ENCODE measurements at places on chromosomes 12 and 14.

DNA sequence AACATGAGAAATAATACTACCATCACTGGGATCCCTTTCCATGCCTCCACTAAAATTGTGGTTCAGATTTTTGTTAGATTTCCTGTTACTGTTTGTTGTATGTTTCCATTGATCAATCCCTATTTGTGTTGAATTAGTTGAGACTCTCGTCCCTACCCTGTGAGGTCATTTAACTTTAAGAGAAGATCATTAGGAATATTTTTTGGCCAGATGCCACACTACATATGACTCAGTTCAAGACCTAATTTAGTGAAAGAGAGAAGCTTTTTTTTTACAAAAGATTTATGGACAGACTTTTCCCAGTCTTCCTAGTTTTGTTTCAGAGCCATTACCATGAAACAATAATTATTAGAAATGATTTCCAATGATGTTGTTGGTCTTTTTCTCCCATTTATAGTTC is 35.5 kb downstream of the CPSF6 start:
- DNase-seq = no peak

- no peak for DNase-seq
Measured at GRCh38 chr12:95473231-95473883, 595 bp upstream of the METAP2 start.

GRCh38 chr12:132899033-132899432 is 11.6 kb upstream of the CHFR start:
- DNase-seq = no peak

DNA sequence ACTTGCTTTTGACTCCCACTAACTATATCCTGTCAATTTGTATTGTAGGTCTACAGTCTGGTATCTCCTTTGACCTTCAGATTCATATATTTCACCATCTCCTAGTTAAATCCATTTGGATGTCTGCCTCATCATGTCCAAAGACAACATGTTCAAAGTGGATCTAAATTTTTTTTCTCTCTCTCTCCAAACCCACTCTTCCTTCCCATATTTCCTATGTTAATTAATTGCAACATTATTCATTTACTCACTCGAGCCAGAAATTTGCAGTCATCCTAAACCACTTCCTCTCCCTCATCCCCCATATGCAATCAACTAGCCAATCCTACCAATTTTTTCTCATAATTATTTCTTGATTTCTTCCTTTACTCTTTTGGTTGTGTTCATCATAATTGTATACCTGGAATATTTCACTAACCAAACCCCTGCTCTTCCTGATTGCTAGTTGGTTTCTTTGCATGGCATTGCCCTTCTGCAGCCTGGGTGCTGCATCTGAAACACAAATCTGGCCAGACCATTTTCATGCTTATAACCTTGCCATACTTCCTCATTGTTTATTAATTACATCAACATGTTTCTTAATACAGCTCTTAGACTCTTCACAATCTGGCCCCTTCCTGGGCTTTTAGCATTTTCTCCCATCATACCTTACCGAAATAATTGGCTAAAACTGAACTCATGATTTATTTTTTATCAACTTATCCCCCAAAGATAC is 442.2 kb downstream of the ADAMTS20 start:
- DNase-seq = no peak

DNA sequence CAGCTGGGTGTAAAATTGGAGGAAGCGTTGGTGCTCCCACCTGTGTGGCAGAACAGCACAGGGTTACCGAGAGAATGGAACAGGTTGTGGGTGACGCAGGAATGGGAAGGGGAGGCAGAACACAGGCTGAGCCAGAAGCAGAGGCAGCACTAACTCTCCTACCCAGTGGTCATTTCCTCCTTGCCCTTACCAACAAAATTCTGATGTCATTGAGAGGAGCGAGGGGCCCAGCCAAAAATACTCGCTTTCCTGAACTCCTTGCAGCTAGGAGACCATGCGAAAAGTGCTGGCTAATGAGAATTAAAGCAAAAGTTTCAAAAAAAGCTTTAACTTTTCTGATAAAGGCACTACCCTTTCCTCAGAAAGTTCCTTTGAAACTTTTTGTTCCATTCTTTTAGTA is 54.4 kb upstream of the HMGA2 start:
- DNase-seq = no peak

DNA sequence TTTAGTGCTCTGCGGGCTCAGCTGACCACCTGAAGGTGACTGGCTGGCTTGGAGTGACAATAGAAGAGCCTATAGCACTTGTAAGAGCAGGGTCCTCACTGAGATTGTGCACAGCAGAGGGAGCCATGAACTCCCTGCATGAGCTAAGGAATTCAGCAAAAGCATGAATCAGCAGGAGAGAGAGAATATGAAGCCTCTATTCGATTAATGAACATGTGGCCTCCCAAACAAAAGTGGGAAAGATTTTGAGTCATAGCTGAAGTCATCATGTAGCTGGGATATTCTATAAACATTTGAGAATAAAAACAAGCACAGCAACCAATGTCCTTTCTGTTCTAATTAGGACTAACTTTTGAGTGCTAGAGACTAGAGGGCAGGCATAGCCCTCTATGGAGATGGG is 626.6 kb downstream of the DIO2 start:
- DNase-seq = no peak

GRCh38 chr12:102618197-102618877 is 138.0 kb upstream of the IGF1 start:
- no peak for DNase-seq

- no peak for DNase-seq
Measured at GRCh38 chr14:90062822-90063539, 1.2 kb downstream of the KCNK13 start.

DNA sequence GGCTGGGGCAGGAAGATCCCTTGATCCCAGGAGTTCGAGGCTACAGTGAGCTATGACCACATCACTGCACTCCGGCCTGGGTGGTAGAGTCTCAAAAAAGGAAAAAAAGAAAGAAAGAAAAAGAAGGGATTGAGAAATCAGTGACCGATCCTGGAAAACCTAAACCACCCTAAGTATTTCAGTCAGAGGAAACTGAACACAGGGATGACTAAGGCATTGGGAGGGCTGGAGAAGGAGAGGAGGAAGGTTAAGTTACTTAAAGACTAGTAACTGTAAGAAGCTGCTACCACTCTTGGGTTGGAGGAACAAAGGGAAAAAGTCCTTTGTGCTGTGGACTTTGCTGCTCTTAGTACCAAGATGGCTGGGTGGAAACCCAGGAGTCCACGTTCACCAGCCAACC is 10.6 kb downstream of the HHIPL1 start:
- no peak for DNase-seq

GRCh38 chr14:68783408-68784225 is 9.2 kb downstream of the ZFP36L1 start:
- no peak for DNase-seq

DNA sequence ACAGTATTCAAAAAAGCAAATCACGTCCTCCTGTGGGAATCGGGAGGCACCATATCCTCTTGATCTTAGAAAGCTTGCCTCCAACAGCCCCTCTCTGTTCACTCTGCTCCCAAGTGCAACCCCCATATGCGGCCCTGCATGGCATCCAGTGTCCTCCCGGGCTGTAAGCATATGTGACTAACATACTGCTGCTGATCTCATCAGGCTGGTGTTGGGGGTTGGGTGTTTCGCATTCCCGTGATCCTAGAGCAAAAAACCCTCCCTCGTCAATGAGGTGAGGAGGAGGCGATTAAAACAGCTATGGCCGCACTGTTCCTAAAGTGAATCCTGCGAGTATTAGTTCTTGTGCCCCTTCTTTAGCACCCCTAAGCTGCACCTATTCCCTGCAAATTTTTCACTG is 28.1 kb upstream of the PPM1A start:
- no peak for DNase-seq

DNA sequence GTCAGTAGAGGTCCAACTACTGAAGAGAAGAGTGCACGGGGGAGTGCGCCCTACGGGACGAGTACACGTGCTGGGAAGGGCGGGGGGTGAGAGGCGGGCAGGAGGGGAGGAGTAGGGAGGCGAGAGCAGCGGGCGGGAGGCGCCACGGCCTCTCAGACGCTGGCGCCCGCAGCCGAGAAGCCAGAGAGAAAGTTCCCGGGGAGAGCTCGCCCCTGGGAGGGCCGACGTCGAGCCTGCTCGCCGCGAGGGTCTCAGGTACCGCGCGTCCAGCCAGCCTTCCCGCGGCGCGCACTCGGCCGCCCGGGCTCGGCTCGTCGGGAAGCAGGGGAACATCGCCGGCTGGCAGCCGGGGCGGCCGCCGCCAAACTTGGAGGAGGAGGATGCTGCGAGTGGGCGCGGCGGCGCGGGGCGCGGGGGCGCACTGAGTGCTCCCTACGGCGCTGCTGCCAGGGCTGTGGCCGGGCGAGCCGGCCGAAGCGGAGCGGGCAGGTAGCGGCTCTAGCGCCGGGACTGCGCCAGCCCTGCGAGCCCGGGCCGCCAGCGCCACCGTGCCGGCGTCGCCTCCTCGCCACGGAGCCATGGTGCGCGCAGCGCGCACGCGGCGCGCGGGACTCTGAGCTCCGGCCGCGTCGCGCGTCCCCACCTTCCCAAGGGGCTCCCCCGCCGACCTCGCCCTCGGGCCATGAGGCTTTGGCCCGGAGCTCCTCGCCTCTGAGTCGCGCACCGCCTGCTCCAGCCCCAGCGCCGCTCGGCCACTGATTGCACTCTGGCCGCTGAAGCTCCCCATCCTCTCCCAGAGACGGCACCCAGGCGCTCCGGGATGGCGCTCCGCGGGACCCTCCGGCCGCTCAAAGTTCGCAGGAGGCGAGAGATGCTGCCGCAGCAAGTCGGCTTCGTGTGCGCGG is at the start of gene SLC24A4:
Gene SLC24A4, plus strand, starts transcription at position 155 of the 905 bp plus-strand sequence. Its CDS starts 666 bp downstream, at position 821.
- no peak for DNase-seq

DNA sequence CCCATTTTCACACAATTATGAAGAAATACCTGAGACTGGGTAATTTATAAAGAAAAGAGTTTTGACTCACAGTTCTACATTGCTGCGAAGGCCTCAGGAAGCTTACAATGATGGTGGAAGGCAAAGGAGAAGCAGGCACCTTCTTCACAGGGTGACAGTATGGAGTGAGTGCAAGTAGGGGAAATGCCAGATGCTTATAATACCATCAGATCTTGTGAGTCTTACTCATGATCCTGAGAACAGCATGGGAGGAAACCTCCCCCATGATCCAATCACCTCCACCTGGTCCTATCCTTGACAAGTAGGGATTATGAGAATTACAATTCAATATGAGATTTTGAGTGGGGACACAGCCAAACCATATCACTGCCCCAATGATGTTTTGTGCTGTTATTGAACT is 189.3 kb upstream of the CRY1 start:
- DNase-seq = no peak

DNA sequence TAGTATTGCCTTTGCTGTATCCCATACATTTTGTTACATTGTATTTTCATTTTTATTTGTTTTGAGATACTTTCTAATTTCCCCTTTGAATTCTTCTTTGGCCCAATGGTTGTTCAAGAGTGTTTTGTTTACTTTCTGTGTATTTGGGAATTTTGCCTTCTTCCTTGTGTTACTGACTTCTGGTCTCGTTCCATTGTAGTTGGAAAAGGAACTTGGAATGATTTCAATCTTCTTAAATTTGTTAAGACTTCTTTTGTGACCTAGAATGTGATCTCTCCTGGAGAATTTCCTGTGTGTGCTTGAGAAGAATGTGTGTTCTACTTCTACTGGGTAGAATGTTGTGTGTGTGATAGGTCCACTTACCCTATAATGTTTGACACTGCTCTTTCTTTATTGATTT is 304.4 kb upstream of the RTL1 start:
- DNase-seq = no peak

- no peak for DNase-seq
Measured at GRCh38 chr12:53324113-53324778, 2.8 kb upstream of the AAAS start.

DNA sequence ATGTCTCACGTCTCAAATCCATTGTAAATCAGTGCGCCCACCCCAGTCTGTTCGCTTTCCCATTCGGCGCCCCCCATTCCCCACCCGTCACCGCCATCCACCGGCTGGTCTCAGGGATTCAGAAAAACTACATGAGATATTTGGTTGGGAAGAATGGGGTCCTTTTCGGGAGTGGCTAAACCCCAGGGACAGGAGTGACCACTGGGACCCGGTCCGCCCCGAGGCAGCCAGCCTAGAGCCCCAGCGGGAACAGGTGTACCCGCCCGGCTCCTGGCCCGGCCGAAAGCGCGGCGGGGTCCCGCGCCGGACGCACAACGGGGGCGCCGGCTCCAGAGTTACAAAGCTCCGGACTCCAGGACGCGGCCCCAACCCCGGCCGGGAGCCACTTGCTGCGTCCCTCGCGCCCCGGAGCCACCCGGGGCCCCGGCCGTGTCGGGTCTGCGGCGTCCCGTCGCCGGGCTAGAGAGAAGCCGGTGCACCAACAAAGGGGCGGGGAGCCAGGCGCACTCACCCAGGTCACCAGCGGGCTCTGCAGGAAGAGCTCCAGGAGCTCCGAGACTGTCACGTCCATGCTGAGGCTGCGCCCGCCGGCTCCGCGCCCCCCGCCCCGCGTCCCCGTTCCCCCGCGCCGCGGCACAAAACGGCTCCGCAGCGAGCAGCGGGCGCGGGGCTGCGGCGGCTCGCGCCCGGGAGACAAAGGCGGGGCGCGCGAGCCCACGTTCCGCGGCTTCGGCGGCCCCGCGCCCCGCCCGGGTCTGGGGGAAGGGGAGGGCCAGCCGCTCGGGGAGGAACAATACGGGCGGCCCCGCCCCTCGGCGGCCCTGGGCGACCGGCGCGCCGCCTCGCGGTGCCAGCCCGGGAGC is at the start of gene CCDC88C:
Gene CCDC88C, minus strand, starts transcription at position 701 of the 863 bp plus-strand sequence. Its CDS starts 130 bp downstream, at position 571.
- DNase-seq = no peak

DNA sequence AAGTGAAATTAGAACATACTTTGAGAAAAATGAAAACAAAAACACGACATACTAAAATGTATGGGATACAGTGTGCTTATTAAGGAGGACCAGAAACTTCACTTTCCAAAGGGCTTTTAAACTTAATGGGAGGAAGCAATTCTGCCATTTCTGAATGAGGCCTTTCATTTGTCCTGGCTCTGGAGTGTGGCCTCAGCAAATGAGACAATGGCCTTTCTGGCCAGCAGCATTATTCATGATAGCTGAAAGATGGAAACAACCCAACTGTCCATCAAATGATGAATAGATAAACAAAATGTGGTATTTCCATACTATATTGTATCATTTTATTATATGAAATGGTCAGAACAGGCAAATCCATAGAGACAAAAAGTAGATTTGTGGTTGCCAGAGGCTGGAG is 338.6 kb downstream of the CEP128 start:
- DNase-seq = no peak

DNA sequence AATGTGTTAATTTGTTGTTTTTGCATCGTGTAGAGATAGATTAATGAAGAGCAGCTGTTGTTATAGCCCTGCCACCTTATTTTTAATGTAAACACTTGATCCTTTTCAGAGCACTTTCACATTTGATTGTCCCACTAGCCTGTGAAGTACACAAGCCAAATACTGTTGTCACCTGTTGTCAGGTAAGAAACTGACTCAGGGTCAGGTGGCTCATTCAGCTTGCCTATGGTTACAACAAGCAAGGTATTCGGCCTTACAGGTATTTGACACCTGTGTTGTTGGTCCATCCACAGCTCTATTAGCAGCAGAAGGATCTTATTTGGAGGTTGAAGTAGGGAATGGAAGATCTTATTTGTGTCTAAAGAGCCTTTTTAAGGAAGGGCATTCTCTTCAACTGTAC is 108.9 kb downstream of the GPR135 start:
- no peak for DNase-seq

Data from iPS DF 6.9 (cell line).